Left colon (tissue), 2 donors: ENCODE measurements at places on chromosomes 1 and 21.

- no peak for DNase-seq
Observed at GRCh38 chr1:112626193-112626592, 6.6 kb downstream of the CAPZA1 start.

DNA sequence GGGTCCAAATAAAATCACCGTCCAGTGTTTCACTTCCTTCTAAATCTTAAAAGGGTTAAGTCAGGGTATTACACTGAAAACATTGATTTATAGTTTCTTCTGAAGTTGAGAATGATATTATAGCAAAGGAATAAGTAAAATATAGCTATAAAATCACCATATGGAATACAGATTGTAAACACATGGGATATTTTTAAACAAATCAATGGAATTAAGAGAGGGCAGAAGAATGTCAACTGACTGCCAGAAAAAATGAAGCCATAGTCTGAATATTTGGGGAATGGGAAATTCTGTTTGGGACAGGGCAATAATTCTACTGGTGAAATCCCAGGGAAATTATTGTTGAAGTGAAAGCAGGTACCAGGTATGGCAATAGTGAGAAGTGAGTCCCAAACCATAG, 664.6 kb downstream of the NCAM2 start:
- DNase-seq, result no peak

DNA sequence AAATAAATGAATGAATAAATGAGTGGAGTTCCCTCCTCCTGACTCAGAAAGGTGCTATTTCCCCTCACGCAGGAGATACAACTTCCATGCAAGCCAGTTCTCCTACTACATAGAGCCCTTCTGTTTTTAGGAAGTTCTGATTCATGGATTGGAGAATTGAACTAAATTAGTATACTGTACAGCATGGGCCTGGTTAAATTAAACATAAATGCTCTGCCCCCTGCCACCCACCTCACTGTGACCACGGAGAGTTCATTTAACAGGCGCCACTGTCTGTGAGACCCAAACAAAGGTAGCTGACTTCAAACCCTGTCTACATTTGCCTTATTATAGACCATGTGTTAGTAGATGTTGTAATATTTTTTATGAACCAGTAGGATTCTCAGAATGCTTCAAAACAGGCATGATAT, 9.1 kb upstream of the IRF2BP2 start:
- no peak for DNase-seq

GRCh38 chr1:88783145-88783544, 99.1 kb downstream of the PKN2 start:
- DNase-seq, result no peak

GRCh38 chr1:232662910-232663309, 33.0 kb upstream of the SIPA1L2 start:
- DNase-seq, result no peak

GRCh38 chr1:30406996-30407864, 316.2 kb downstream of the MATN1 start:
- DNase-seq, result no peak

DNA sequence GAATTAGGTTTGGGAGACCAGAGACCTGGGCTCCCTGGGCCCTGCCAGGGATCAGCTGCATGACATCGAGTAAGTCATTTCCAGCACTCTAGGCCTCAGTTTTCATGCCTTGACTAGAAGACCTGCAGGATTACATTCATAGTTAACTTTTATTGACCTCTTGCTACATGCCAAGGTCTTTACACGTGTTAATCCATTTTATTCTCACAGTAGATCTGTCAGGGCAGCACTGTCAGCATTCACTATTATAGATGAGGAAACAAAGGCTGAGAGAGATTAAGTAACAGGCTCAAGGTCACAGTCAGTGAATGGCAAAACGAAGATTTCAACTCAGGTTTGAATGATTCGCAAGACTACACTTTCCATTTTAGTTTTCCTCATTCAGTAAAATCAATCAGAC, 37.0 kb downstream of the PGM1 start:
- no peak for DNase-seq

DNA sequence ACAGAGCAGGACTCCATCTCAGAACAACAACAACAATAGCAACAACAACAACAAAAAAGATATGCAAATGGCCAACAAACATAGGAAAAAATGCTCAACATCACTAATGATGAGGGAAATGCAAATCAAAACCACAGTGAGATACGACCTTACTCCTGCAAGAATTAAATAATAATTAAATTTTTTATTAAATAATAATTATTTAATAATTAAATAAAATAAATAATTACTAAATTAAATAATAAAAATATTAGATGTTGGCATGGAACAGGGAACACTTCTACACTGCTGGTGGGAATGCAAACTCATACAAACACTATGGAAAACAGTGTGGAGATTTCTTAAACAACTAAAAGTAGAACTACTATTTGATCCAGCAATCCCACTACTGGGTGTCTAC, 1022.3 kb upstream of the B3GALT2 start:
- no peak for DNase-seq
